ENCODE measurements at places on chromosomes 11 and 22.

DNA sequence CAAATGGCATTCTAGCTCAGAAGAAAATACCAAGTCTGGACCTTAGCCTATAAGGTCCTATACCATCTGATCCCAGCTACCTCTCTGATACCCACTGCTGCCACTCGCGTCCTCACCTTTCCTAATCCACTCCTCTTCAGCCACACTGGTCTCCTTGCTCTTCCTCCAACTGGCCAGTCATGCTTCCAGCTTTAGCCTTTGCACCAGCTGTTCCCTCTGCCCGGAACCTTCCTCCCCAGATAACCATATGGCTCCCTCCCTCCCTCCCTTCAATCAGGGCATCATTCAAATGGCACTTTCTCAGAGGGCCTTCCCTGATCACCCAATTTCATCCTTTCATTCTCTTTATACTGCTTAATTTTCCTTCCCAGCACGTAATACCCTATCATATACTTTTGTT is 67.9 kb downstream of the KCNC1 start:
- no peak for DNase-seq

GRCh38 chr11:117605331-117605730 is 191.7 kb downstream of the DSCAML1 start:
- no peak for DNase-seq

DNA sequence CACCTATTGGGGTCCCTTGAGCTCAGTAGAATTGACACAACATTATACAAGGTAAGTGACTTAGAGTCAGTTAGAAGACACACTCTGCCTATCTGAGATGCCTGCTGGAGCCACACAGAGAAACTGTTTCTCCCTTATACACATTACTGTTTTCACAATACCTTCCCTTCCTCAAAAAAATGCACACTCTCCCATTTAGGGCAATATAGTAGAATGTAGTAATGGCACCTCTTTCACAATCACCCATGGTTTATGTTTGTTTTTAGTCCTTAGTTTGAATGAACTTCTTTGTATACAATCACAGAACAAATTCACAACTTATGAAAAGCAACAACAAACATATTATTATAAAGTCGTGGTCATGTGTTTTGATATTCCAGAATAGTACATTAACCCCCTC is 14.3 kb downstream of the OR52H1 start:
- DNase-seq = no peak

DNA sequence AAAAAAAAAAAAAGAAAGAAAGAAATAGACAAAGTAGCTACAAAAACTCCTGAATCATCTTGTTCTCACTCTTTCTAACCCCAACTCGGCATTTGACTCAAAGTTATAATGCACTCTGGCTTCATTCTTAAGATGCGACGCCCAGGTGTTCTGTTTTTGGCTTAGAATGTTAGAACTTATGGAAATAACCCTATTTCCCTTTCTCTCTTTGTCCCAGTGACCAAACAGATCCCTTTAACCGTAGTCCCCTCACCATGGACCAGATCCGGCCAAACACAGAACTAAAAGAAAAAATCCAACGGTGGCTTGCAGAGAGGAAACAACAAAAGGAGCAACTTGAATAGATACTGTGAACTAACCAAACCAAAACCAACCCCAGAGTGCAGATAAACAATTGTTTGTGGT is 5.3 kb upstream of the ATP5MG start:
- no peak for DNase-seq

GRCh38 chr11:66834539-66834845 is 8.7 kb upstream of the RCE1 start:
- DNase-seq = no peak

DNA sequence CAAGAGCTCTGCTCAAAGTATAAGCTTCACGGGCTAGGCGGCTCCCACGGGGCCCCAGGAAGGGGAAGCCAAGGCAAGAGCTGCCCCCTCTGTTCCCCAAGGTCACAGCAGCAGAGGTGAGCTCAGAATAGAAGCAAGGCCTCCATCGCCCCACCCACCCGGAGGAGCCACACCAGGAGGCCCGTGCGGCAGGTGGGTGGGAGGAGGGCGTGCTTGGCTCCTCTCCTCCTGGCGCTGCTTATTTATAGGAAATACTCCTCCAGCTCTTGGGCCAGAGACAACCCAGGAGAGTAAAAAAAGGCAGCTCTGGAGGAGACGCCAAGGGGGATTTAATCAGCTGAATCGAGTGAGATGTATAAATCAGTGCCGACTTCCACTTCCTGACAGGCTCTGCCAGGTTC is 87.8 kb downstream of the FEZ1 start:
- no peak for DNase-seq

- no peak for DNase-seq
These were observed 33.6 kb downstream of the DBX1 start for GRCh38 chr11:20126724-20127123.

DNA sequence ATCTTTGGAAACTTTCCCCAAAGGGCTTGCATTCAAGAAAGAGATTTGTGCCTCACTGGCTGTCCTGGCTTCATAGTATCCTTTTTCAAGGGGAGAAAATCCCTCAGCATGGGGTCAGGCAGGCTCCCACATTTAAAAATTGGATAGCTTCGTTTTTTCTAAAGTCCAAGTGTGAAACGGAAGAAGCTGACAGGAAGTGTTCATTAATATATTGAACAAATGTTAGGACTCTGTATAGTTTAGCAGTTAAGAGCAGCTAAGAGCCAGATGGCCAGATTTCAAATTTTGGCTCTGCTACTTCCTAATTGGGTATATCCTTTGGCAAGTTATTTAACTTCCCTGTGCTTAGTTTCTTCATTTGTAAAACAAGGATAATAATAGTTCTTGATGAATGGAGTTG is 354.9 kb upstream of the FAT3 start:
- no peak for DNase-seq

GRCh38 chr22:24473284-24473683 is 21.8 kb upstream of the UPB1 start:
- DNase-seq = no peak

DNA sequence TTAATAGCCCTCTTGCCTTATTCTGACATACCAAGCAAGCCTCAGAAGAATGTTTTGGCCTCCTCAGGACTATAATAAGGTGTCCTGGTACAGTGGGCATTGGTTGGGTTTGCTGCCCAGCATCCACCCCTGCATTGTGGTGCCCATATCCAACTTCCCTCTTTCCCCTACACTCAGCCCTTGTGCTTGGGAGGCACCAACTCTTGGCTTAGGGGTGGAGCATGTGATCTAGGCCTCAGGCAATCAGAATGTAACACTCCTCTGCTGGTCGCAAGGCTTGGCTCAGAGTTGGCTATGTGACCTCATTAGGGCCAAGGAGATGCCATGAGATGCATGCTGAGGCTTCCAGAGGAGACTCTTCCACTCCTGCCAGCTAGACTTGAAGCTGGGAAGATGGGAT is 123.0 kb downstream of the CSNK2A3 start:
- DNase-seq = no peak

DNA sequence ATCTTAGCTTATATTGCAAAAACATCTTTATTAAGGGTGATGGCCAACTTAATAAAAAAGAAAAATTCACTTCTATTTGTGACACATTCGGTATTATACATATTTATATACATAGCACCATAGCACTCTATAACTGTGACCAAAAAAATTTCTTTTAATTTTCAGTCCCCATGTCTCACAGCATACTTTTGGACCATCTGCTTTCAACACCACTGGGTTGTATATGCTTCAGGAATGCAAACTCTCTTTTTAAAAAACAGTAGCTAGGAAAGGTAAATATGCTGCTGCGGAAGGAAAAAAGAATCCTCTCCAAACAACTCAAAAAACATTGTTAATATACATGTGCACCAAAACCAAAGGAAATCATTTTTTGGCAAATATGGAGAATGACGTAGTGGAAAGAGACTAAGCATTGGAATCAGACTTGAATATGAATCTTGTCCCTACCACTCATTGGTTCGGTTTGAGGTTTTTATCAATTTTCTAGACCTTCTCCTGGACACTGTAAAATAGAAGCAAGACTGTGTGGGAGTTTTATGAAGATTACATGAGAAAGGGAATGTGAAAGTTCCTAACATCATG is 227.9 kb downstream of the BLID start:
- DNase-seq = no peak

- no peak for DNase-seq
These were observed 25.0 kb upstream of the ACR start for GRCh38 chr22:50713008-50713385.

DNA sequence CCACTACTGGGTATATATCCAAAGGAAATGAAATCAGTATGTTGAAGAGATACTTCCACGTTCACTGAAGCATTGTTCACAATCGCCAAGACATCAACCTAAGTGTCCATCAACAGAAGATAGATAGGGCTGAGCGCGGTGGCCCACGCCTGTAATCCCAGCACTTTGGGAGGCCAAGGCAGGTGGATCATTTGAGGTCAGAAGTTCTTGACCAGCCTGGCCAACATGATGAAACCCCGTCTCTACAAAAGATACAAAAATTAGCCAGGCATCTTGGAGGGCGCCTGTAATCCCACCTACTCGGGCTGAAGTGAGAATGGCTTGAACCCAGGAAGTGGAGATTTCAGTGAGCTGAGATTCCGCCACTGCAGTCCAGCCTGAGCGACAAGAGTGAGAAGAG is 12.7 kb downstream of the EIF3F start:
- no peak for DNase-seq

DNA sequence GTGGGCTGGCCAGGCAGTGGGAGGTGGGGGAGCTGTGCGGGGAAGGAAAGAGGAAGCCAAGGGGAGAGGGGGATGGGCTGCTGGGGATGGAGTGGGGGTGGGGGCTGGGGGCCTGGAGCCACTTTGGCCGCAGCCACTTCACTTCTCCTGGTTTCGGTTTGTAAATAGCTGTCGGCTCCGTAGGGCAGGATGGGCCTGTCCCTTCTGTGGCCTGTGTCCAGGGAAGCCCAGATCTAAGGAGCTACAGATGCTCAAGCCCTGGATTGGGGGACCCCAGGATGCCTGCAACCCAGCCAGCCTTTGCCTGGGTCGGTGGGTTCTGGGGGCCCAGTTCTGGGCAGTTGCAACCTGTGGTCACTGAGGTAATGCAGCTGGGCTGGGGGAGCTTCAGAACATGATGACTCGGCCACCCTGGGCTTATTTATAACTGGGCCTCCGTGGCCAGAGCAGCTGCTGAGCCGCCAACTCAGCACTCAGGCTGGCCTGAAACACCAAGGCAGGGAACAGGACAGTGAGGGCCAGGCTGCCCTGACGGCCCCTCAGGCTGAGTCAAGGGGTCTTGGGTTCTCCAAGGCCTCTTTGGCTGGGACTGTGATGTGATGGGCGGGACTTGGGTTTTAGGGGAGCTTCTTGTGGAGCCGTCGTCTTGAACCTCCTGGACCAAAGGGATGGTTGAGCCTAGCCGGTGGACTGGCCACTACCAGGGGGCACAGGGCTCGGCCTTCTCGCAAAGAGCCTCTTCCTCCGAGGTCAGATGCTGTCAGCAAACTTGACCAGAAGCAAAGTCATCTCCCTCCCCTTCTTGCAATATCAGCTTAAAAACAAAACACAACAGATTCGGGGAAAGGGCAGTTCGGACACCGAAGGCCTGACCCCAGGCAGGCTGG is 15.0 kb upstream of the SLC39A13 start:
- DNase-seq = peak; percentile 72

GRCh38 chr11:79661373-79661772 is 220.5 kb upstream of the TENM4 start:
- no peak for DNase-seq

DNA sequence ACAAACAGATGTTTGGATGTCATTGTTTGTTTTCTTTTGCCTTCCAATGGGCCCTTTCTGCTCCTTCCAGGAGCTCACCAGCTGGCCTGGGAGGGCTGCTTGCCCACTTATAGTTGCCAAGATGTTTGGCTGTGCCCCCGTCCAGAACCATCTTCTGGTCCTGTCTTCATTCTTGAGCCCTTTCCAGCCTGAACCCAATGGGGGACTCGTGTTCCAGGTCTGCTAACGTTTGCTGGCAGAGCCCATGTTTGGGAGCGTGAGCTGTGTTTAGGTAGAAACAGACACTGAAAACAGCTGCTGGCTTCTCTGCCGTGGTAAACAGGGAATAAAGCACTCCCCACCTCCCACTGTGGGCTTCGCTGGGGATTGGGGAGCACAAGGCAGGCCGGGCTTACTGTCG is 83.2 kb upstream of the SYT13 start:
- DNase-seq = no peak

DNA sequence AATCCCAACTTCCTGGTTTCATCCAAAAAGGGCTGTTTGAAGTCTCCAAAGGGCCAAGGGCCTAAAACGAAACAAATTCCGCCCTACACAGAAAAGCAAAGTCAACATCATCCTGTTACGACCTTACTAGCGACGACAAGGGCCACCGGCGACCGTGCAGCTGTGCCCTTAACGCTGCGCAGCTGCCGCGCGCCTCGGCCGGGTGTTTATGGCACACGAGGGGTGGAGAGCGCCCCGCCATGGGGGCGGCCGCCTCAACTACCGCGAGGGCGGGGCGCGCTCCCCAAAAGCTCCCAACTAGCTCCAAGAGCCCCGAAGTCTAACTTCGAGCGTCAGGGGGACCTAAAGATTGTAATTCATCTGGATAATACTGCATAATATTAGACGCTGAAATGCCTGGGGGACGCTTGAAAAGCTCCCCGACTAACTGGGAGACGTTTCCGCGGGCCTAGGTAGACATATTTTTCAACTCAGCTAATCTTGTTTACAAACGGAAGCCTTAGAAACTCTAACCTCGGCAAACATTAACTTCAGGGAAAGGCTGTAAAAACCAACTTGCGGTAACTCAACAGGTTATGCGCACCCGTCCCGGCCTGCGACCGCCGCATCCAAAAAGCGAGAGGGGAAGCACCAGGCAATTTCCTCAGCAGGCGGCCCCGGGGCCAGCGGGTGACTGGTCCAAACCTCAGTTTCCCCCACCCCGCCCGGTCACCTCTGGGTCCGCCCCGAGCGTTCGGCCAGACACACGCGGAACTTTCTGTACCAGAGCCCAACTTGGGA is 694 bp downstream of the TMEM123 start:
- peak; percentile 72 for DNase-seq

DNA sequence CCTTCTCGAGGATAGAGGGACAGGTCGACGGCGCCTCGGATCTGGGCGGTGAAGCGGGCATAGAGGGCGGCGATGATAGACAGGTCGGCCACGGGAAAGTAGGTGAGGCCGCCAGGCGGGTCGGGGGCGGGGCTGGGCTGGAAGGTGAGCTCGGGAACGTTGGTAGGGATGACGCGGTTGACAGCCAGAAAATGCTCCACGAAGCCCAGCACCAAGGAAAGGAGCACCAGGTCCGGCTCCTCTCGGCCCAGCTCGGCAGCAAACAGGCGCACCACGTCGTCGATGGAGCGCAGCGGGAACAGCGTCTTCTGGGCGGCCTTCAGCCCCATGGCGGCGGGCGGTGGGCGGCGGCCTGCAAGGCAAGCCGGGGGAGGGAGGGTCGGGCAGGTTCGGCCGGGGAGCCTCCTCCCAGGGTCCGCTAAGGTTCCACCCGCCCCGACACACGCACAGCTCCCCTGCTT is 540 bp downstream of the MEN1 start:
- DNase-seq = no peak

All from tibial artery (tissue), 4 donors.